ENCODE measurements at places on chromosomes 4 and X.
A peak's percentile ranks its signal among the peaks of the same experiment; 100 is the strongest.

- no peak for DNase-seq
Measured at GRCh38 chr4:47863486-47863885, 25.6 kb upstream of the CORIN start.

DNA sequence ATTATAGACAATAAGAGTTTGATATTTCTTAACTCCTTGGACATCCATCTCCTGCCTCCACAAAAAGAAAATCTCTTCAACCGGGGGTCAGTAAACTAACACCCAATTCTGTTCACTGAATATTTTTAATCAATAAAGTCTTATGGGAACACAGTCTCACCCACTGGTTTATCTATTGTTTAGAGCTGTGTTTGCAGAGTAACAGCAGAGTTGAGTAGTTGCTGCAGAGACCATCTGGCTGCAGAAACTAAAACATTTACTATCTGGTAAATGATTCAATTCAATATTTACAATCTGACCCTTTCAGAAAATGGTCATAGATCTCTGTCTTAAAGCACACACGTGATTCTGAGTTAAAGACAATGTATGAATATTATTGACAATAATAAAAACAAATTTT lies 94.0 kb downstream of the TMA16 start:
- no peak for DNase-seq

DNA sequence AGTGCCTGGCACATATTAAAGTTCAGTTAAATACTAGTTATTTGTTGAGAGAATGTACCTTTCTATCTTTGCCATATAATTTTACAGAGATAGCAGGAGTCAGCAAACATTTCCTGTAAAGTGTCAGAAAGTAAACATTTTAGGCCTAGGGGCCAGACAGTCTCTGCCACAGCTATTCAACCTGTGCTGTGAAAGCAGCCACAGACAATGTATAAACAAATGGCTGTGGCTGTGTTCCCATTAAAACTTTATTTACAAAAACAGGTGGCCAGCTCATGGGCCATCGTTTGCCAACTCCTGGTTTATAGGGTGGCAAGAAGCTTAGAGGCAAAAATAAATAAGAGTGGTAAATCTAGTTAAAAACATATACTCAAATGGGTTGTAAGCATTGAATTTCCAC lies 34.0 kb upstream of the BRS3 start:
- peak; percentile 22 for DNase-seq

DNA sequence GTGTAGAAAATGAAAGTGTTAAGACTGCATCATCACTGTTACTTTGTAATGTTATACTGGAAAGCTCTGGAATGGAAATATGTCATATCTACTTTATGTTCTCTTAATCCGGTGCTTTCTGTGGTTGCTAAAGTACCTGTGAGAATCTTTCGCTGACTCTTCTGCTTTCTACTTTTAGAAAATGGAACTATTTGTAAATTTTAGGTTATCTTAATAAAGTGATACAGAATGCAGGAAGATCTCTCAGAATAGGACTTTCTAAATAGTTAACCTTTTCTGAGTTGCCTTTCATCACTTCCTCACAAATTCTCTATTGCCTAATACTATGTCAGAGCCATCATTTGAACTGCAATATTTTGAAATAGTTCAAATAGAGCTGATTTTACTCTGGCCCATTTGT lies 69.3 kb downstream of the BMP2K start:
- no peak for DNase-seq

- no peak for DNase-seq
Measured at GRCh38 chr4:110108960-110109359, 89.5 kb downstream of the ELOVL6 start.

DNA sequence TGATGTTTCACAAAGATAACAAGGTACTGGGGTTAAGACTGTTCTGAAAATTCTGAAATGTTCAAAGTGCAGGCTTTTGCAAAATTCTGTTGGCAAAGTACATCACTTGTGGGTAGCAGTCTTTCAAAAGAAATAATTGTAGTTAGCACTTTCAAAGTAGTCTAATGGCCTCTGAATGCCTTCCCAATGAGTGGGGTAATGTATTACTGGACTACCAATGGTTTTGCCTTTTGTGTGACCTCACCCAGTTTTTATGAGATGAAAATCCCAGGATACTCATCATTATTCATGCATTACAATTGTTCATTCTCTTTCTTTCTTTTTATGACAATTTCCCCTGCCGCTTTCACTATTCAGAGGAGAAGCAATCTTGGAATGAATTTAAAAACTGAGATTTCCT lies 686.1 kb downstream of the GLUD2 start:
- no peak for DNase-seq
